ENCODE measurements at places on chromosomes 2 and 18.

DNA sequence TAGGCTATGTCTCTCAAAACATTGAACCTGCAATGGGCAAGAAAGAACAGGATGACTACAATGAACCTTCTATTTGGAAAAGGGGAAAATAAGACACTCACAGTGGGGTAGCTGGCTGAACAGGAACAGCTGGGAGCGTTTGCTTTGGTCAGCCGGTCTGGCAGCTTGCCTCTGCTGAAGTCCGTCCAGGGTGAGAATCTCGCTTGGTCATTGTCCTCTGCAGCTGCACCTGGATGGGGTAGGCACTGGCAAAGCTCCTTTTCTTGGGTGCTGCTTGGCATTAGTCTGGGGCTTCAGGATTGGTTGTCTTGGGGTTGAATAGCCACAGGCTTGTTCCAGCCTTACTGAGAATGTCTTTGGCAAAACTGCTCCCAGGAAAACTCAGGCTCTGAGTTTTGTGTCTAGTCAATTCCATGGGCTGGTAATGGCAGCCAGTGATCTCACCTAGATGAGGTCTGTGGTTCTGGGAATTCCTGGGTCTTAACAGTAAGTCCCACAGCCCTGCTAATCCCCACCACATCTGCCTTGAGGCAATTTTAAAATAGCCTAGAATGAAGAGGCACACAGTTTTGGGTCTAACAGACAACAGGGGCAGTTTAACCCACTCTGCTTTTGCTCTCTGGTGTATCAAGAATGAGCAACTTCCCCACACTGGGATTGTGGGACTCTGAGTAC lies 13.4 kb downstream of the NEDD4L start:
- no peak for DNase-seq

DNA sequence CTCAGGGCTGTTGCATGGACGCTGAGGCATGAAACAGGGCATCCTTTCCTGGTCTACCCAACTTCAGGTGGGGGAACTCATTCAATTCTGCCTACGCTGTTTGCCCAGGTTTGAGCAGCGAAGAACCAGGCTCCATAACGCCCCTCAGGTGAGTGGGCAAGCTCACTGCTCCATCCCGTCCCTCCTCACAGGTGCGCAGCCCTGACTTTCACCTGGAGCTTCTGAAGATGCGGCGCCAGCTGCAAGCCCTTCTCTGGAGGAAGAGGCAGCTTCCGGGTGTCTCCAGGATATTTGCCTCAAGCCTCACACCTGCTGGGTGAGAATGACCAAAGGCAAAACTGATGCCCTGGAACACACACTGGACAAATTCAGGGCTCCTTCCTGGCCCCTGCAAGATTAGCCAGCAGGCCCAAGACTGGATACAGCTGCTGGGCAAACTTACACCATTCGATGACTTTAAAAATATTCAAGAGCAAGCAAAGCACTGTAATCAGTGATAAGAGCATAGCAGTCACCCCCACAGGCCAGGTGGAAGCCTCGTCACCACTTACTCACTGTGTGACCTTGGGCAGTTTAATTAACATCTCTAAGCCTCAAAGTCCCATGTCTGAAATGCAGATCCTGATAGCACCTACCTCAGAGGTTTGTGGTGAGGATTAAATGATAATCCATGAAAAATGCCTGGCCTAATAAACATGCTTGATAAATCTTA lies 97.7 kb downstream of the GYPC start:
- no peak for DNase-seq

DNA sequence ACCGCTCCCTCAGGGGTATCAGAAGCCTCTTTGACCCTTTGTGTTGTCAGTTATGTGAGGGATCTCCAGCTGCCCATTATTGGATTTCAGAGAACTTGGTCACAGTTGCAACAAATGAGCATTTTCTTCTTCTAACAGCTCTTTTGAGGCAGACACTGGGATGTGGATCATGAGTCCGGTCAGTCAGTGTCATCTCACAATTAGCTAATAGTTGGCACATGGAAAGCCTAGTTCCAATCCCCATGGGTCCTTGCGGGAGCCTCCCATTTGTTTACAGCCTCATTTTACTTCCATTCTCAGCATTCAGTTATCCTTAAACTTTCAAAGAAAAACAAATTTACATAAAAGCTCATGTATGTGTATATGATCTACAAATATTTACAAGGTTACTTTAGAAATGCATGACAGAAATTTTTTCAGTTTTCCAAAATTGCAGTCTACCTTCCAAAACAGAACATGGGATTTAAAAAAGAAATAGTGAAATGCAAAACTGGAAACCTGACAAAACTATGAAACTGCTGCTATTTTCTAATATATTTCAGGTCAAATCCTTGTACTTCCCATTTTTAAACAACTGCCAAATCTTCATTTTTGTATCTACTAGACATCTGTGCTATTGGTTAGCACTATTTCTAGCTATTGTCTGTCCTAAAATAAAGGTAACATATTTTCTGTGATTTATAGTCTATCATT lies 547.1 kb upstream of the ZEB2 start:
- no peak for DNase-seq

- DNase-seq = peak; percentile 15
These were observed 289.0 kb upstream of the TFPI start for GRCh38 chr2:187842978-187843847.
